ENCODE measurements at places on chromosomes 1 and 21.

DNA sequence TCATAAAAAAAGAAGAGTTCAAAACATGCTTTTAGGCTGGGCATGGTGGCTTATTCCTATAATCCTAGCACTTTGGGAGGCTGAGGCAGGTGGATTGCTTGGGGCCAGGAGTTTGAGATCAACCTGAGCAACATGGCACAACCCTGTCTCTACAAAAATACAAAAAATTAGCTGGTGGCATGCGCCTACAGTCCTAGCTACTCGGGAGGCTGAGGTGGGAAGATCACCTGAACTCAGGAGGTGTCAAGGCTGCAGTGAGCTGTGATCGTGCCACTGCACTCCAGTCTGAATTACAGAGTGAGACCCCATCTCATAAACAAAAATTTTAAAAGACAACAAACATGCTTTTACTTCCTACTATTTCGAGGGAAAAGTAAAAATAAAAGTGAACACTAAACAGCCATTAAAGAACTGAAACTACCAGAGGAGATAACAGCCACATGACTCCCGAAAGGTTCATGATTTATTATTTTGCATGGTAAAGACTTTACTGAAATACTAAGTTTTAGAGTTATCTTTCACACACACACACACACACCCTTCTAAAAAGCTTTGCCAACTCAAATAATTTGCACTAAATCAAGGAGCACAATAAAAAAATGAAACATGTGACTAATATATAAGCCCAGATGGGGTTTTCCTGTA, 48.1 kb downstream of the USP1 start:
- no peak for DNase-seq

- no peak for DNase-seq
Observed at GRCh38 chr1:117846674-117847425, 82.6 kb downstream of the GDAP2 start.

DNA sequence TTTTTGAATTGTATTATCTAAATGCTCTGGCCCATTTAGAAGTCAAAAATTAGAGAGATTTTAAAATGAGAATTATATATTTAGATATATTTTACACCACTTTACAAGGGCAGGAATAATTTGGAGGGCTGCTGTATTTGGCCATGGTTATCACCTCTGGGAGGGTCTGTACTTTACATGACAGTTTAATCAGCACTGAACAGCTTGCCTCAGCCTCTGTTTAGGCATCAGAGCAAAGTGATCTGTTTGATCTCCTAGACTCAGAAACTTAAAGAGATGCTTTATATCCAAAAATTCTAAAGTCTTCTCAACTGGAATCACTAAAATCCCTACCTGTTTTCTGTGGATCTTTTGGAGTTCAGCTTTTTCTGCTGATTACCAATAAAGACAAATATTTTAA, 5.4 kb upstream of the SPTA1 start:
- DNase-seq: no peak

- no peak for DNase-seq
Observed at GRCh38 chr1:173173388-173173787, 33.7 kb downstream of the TNFSF4 start.

GRCh38 chr1:158248771-158249170, 5.5 kb upstream of the CD1A start:
- no peak for DNase-seq

DNA sequence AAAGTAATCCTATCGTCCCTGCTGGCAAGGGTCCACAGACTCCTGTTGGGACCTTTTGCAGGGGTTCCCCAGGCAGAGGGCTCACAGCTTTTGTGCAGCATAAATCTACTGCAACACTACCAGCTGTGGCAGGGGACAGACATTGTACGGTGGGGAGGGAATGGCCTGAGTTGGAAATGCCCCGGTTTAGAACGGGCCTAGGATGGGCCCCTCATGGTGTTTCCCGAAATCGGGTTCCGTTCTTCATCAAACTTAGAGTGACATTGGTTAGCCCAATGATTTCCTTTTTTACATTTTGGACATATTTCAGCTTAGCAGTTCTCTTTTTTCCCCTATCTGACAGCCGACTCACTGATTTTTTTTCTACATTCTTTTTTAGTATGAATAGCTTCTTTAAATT, 26.5 kb upstream of the SAMD11 start:
- DNase-seq: no peak

- no peak for DNase-seq
Observed at GRCh38 chr21:34928637-34929036, 120.5 kb downstream of the RUNX1 start.

DNA sequence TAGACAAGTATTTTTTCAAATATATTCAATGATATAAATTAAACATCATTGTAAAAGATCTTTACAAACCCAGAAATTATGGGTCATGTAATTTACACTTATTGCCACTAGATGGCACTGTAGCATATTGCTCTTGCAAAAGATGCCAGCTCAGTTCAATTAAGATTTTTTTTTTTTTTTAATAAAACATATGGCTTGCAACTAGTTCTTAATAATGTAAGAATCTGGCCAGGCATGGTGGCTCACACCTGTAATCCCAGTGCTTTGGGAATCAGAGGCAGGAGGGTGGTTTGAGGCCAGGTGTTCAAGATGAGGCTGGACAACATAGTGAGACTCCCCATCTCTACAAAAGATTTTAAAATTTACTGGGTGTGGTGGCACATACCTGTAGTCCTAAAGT, 49.4 kb upstream of the DESI2 start:
- no peak for DNase-seq

DNA sequence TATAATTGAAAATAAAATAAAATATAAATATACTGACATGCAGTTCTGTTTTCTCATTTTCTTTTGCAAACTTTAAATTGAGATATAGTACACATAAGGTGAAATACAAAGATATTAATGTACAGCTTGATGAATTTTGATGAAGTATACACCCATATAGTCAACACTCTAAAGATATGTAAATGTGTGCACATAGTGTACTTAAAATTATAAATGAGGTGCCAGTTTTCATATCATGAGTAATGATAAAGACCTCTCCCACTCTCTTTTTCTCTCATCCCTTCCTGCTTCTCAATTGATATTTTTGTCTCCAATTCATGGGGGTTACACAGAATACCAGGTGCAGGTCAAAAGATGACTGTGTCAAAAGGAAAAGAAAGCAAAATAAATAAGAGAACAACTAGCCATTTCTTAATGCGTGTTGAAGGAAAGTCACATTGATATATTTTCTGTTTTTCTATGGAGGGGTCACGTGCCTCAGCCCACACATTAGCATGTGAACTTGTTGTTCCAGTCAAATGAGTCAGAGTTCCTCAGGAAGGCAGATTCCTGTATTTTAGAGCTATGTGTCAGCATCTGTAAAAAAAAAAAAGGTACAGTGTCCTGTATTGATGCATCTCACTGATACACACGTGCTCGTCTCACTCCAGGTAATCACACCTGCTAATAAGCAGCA, 64.3 kb upstream of the HOOK1 start:
- DNase-seq: no peak

GRCh38 chr1:110728388-110729001, 53.8 kb upstream of the KCNA3 start:
- no peak for DNase-seq

GRCh38 chr1:245938046-245938435, 569.0 kb downstream of the SMYD3 start:
- no peak for DNase-seq

- no peak for DNase-seq
Observed at GRCh38 chr1:246569248-246570238, 3.3 kb downstream of the CNST start.

GRCh38 chr1:247409869-247410544, 6.0 kb upstream of the NLRP3 start:
- no peak for DNase-seq

GRCh38 chr1:212288615-212289014, 3.4 kb downstream of the PPP2R5A start:
- DNase-seq: no peak

- DNase-seq: no peak
Observed at GRCh38 chr1:78081980-78082860, 36.5 kb downstream of the GIPC2 start.

- no peak for DNase-seq
Observed at GRCh38 chr1:193311226-193311948, 125.0 kb upstream of the B3GALT2 start.

DNA sequence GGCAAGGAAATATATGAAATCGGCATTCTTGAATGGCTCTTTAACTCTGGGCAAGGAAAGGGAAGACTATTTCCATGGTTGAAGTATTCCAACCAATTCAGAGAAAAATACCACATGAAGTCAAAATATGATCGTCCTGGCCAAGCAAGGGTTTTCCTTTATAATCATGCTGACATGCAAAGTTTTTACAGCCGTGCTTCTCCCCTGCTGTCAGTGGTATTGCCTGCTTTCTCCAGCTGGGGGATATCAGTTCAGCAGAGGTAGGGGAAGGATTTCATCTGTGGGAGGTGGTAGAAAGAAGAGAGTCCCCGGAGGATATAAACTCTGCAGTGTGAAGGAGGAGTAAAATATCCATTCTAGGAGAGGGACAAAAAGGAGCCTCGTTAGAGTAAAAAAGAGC, 322.8 kb downstream of the PAPPA2 start:
- no peak for DNase-seq

GRCh38 chr1:53145942-53146708, 3.7 kb upstream of the SLC1A7 start:
- DNase-seq: no peak

GRCh38 chr1:235215453-235215852, 54.4 kb upstream of the RBM34 start:
- no peak for DNase-seq

DNA sequence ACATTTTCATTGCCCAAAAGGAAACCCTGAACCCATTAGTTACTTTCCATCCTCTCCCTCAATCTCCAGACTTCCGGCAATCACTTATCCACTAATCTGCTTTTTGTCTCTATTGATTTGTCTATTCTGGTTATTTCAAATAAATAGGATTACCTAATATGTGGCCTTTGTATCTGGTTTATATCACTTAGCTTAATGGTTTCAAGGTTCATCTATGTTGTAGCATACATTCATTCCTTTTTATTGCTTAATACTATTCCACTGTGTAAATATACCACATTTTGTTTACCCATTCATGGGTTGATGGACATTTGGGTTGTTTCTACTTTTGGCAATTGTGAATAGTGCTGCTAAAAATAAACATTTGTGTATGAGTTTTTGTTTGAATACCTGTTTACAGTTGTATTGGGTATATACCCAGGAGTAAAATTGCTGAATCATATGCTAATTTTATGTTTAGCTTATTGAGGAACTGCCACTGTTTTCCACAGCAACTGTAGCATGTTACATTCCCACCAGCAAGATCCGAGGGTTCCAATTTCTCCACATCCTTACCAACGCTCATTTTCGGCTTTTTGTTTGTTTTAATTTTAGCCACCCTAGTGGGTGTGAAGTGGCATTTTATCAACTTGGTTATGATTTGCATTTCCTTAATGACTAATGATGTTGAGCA, 2.5 kb upstream of the SLC25A44 start:
- DNase-seq: no peak

GRCh38 chr1:166184897-166185296, 18.1 kb upstream of the FAM78B start:
- no peak for DNase-seq

DNA sequence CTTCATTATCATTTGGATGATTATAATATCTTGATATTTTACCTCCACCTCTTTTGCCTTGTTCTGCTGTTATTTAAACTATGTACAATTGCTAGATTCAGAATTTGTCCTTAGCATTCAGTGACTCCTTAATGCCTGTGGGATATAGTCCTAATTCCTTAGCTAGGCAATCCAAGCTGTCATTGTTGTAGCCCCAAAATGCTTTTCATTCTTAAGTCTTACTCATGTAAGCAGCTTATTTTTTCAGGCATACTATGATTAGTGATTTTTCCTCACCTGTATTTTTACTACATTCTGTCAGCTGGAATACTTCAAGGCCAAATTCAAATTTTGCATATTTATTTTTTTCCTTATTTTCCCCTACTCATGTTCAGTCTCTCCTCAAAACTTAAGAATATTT, 13.4 kb downstream of the PKN2 start:
- no peak for DNase-seq

Measured in stimulated activated CD8-positive, alpha-beta memory T cell treated with anti-CD3 and anti-CD28 coated beads, Interleukin-7, amount 100 ng/mL, for 48 hours (primary cell).